ENCODE measurements at places on chromosomes 5 and 9.

- no peak for DNase-seq
These were observed 116.9 kb upstream of the MTAP start for GRCh38 chr9:21685502-21685901.

DNA sequence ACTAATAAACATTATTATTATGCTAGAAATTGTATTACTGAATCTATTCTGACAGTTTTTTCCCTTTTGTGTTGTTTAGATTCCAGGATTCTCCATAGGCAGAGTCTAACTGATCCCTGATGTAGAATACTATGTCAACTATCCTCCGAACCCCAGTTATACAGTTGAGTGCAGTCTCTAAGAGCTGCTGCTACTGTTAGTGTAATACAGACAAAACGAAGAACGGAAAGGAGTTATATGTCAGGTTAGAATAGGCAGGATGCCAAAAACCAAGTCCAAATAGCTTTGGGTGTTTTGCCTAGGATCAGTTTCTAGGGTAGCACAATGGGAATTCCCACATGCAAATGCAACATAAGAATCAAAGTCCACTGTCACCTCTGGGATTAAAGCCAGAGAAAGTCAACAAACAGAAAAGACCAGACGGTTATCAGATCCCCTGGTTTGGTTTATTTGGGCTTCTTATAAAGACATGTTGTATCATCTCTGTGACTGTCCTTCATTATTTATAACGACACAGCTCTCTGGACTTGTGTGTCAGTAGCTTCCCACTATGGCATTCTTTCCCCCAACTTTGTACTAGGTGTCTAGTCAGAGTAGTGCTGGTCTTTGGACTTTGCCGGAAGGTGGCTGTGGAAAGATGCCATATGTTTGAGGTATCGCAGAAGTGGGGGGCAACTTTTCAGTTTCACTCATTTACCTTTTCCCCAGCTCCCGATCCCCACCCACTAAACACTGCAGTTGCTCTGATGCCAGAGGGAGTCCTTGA is 14.9 kb upstream of the TMEM38B start:
- peak; percentile 89 for DNase-seq

GRCh38 chr5:128349044-128349858 is 188.8 kb downstream of the FBN2 start:
- no peak for DNase-seq

- no peak for DNase-seq
These were observed 92.7 kb downstream of the NRG2 start for GRCh38 chr5:139950436-139950835.

- no peak for DNase-seq
These were observed 12.7 kb downstream of the PLK2 start for GRCh38 chr5:58447226-58447625.

GRCh38 chr9:120740132-120740531 is 25.9 kb upstream of the MEGF9 start:
- no peak for DNase-seq
